ENCODE measurements at places on chromosomes 3 and 15.

DNA sequence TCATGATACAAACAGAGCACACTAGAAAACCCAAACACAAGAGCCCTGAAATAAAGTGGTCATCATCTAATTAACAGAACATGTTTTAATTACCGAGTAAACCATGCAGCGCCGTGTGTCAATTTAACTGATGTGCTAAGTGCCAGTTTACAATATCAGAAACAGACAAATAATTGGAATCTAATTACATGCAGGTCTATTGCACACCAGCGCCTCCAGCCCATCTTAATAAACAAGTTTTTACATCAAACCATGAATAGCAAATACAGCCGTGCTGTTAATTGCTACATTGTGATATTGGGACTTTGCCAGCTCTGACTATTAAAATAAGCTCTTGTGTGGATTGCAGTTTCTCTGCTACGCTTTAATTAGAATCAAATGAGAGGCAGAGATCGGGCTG, 510.2 kb upstream of the MDFIC2 start:
- no peak for DNase-seq

DNA sequence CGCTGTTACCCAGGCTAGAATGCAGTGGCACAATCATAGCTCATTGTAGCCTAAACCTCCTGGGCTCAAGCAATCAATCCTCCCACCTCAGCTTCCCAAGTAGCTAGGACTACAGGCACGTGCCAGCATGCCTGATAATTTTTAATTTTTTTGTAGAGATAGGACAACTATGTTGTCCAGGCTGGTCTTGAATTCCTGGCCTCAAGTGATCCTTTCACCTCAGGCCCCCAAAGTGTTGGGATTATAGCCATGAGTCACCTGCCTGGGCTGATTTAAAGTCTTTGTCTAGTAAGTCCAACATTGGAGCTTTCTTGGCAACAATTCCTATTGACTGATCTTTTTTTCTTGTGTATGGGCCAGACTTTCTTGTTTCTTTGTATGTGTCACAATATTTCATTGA, 28.1 kb downstream of the SPINK8 start:
- DNase-seq = no peak

GRCh38 chr15:39580117-39580484, 778 bp upstream of the THBS1 start:
- peak; percentile 94 for DNase-seq

DNA sequence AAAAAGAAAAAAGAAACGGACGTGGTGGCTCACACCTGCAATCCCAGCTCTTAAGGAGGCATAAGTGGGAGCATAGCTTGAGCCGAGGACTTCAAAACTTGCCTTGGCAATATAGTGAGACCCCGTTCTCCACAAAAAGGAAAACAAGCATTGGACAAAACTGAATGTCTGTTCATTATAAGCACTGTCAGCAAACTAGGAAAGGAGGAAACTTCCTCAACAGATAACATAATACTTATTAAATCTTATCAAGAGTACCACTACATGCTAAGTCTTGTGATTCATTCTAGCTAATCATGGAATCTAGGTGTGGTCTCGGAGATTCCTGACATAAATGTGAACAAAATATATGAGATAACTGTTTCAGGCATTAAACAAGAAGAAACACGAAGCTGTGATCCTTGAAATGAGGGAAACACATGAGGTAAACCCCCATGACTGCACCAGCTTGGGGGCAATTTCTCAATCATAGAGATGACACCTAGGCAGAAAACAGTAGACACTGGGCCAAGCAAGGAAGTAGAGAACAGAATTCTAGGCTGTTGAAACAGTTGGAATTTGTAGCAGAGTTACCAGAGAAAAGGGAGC, 33.3 kb downstream of the TRPM7 start:
- no peak for DNase-seq

DNA sequence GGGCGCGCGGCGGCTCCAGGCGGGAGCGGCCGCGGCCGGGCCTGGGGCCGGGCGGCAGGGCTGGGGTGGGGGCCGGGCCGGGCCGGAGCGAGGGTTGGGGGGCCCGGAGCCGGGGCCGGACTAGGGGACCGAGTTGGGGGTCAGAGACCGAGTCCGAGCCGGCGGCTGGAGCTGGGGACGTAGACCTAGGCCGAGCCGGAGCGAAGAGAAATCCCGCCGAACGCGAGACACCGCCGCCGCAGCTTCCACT, 37.3 kb downstream of the HMCES start:
- no peak for DNase-seq

DNA sequence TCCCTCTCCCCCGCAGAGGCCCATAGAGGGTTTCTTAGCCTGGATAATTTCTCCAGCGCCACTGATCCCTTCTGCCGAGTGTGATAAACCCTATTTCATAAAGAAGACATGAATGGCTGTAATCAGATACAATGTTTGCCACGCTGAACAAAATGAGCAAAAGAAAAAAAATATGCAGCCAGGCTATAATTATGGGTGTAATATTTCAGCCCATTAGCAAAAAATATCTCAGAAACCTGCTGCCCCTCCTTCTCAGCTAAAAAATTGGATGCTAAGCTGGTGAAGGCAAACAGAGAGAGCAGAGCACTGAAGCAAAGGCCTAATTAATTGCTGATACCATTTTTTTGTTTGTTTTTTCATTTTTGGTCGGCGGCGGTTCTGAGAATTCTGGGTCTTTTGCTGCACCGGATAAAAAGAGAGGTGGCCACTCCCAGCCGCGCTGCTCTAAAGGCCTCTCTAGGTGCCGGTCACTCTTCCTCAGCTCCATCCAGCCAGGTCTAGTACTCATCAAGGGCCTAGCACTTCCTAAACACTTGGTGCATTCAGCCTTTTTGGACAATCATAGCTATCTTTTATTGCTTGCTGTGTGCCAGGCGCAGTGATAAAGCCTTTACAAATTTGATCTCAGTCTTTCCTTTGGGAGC, 128.7 kb upstream of the TLE3 start:
- DNase-seq = no peak

DNA sequence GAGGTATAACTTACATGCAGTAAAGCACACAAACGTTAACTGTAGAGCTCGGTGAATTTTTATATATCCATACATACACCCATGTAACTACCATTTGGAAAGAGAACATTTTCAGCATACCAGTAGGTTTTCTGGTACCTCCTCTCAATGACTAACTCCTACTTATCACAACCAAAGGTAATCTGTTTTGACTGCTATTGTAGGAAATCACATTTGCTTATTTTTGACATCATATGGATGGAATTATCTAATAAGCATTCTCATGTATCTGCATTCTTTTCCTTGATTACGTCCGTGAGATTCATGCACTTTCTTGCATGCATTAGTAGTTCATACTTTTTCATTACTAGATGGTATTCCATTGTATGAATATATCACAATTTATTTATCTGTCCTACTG, 76.8 kb downstream of the CSNK1G1 start:
- no peak for DNase-seq

GRCh38 chr3:93961026-93961425, 12.7 kb downstream of the PROS1 start:
- no peak for DNase-seq

GRCh38 chr3:15180042-15180611, 25.9 kb upstream of the CAPN7 start:
- DNase-seq = no peak

- DNase-seq = no peak
Measured at GRCh38 chr3:8345398-8345797, 156.2 kb upstream of the LMCD1 start.

All from effector memory CD8-positive, alpha-beta T cell (primary cell).